ENCODE measurements at places on chromosomes 3 and 15.

DNA sequence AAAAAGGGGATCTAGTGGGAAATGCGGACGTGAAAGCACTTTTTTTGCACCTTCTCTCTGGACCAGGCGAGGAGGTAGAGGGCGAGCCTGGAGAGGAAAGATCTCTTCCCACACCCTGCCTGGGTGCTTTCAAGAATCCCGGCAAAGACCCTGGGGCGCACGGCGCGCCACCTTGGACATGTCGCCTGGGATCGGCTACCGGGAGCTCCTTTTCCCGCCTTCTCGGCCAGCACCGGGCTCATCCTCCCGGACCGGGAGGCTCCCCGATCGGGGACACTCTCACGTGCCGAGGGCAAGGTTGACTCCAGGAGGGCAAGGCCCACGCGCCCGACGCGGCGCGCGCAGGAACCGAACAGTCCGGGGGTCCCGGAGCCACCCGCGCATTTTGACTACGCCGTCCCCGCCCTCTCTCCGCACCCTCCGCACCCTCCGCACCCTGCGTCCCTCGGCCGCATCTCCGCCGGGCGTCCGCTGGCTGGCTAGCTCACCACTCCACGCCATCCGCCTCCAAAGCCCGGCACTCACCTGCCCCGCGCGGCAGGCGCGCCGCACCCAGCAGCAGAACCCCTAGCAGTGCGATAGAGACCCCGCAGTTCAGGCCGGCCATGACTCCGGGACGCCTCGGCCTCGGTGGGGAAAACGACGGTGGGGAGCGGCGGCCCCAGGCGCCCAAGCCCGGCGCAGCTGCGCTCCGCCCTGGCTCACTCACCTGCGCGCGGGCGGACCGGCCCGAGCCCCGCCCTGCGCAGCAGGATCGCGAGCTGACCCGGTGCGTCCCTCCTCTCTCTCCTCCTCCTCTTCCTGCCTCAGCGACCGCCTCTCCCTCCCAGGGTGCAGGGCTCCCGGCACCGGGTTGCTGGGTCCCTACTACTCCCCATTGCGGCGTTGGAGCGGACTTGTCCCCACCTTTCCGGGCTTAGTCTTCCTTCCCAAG lies at the start of gene CDCP1:
TSS of gene CDCP1 (minus strand) at position 698 of the 934 bp plus-strand sequence. CDS start at position 607, 91 bp downstream.
- no peak for DNase-seq

- no peak for DNase-seq
These were observed 72.0 kb upstream of the LRTM1 start for GRCh38 chr3:54999811-55000210.

DNA sequence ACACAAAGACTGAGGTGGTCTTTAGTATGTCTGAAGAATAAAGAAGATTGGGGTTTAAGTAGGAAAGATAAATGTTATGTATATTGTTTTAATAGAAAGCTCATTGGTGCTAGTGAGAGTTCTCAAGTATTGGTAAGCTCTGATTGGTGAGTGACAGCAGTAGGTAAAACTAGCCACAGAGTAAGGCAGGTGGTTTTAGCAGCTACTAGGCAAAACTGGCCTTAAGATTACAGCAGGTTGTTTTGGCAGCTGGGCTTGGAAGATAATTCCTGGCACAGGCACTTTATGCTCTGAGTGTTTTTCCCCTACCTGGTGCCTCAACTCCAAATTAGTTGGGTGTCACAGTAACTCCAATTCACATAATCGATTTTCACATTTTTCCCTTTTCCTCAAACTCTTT lies 66.3 kb downstream of the STAG1 start:
- no peak for DNase-seq

DNA sequence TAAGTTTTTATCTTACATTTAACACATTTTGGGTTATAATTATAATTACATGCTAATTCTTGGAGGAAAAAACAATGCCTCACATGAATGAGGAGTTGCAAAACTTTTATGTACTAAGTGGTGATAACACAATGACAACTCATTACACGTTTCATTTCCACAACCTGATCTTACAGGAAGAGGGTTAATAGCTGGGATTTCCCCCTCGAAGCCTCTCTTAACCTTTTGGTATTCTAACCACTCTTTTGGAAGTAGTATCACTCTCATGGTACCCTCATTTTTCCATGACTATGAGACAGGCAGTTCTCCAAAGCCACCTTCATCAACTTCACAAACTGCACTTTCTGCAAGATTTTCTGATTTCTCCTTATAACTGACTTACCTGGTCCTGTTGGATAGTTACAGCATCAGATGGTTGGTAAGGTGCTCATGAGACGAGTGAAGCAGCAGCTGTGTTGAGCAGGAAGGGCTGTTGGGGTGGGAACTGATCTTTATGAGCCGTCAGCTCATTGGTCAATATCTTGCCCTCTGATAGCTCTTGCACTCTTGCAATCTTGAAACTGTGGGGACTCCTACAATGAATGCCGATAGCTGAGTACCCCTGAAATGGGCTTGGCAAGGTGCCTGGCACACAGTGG lies 41.6 kb downstream of the ACAN start:
- DNase-seq = no peak

- no peak for DNase-seq
These were observed 67.4 kb downstream of the CORO2B start for GRCh38 chr15:68646156-68646555.
